Epithelial cell of proximal tubule (primary cell): ENCODE measurements at places on chromosomes 1 and 21. TPM values are rescaled to one million over a fixed set of nuclear protein-coding genes. Genes with fewer than 3 reads are reported as not detected.

GRCh38 chr1:143584508-143584907, 387.3 kb downstream of the FAM72C start:
- DNase-seq: no peak

- no peak for DNase-seq
Observed at GRCh38 chr1:959731-960362, 537 bp upstream of the KLHL17 start.

DNA sequence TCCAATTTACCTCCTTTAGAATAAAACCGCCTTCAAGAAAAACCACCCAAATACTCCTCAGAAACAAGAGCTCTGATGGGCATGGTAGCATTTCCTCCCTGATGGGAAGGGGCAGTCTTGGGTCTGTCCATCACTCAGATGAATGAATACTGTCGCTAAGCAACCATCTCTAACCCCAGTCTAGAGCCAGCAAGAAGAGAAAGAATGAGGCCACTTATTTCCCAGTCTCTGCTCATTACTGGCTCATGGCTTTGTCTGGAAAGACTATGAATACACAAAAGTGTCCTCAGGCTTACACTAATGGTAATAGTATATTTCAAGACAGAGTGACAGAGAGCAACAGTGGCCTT, 51.0 kb upstream of the F3 start:
- no peak for DNase-seq

DNA sequence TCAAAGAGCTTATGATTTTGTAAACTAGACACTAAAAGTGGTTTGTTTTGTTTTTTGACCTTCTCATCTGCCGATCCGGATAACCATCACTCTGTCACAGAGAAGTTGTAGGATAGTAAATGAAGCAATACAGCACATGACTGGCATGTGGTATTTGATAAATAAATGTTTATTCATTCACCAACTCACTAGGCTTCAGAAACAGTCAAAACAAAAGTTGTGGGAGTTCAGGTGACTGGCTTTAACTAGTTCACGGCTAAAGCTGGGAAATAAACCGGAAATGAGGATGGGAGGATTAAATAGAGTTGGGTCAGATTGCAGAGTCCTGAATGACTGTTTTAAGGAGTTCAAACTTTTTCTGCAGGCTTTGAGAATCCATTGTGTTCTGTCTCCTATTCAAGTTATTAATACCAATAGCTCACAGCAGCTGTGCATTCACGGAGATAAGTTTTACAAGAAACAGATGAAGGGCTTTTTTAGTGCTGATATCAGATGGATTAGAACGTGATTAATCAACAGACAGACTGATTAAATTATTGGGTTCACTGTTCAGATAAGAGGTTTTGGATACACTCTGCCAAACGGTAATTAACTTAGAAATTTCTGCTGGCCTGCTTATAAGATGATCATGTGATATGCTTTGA, 463.3 kb downstream of the DPYD start:
- DNase-seq: peak; percentile 6

AMPD1 gene
- not detected in 2 replicates for total RNA-seq
